Activated CD8-positive, alpha-beta memory T cell treated with anti-CD3 and anti-CD28 coated beads for 1 hour (primary cell): ENCODE measurements at places on chromosomes 3 and 15.

DNA sequence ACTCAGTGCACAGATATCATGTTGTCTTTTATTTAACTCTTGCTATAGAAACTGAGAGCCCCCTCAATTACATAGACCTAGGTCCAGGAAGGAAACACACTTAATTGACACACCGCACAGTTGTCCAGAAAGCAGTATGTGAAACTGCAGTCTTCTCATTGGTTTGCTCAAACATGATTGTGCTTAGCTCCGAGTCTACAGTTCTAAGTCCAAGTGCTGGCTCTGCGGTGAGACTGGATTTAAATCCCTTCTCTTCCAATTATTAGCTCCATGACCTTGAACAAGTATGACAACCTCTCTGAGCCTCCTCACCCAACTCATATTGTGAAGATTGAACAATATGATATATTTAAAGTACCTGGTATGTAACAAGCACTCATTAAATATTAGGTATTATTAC, 19.0 kb upstream of the AHSG start:
- DNase-seq, result no peak

DNA sequence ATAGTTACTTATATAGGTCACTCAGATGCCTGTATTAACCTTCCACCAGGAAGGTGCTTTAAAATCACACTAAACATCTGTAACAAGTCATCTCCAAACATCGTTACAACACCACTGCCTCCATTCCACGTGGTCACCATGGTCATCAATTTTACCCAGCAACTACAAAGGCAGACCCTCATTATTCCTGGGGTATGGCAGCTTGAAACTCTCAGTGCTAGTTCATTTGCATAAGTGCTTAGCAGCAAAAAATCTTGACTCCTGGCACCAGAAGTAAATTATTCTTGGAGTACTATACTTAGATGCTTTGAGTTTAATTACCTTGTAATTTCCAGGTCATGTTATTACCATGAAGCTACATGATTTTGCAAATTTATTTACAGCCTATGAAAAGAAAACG, 250.6 kb downstream of the KBTBD8 start:
- no peak for DNase-seq

DNA sequence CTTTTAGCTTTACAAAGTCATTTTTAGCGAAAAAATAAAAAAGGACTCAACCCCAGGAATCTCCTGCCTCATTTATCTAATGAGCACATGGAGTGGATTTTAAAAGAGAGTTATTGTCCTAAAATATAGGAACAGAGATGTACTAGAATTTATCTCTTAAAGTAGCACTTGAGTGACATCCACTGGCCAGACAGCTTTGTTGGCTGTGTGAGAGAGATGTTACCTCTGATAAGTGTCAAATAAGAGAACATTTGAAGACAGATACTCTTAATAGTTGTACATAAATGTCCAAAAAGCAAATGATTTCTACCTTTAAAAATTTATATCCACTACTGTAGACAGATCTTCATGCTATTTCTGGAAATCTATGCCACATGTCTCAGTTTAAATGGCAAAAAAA, 12.3 kb upstream of the MFSD1 start:
- DNase-seq, result no peak

DNA sequence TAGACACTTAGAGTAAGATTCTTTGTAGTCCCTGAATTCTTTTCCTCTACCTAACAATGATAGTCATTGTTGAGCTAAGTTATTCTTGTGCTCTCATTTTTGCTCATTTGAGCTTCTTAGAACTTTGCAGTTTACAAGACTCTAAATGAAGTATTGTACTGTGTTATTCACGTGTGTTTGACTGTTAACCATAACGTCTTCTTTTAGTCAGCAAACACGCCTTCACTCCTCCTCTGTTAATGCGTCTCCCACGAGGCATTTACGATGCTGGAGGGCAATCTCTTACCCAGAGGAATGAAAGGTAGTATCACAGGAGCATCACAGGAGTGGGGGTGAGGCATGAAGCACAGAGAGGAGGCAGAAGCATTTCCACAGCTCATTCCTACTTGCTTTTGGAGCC, 14.8 kb upstream of the P2RY14 start:
- no peak for DNase-seq

GRCh38 chr15:69697916-69698315, 245.3 kb downstream of the RPLP1 start:
- DNase-seq, result no peak

- no peak for DNase-seq
These were observed 331.0 kb upstream of the RGMA start for GRCh38 chr15:93420050-93420452.

GRCh38 chr3:47323431-47324277, 40.9 kb downstream of the KLHL18 start:
- no peak for DNase-seq

DNA sequence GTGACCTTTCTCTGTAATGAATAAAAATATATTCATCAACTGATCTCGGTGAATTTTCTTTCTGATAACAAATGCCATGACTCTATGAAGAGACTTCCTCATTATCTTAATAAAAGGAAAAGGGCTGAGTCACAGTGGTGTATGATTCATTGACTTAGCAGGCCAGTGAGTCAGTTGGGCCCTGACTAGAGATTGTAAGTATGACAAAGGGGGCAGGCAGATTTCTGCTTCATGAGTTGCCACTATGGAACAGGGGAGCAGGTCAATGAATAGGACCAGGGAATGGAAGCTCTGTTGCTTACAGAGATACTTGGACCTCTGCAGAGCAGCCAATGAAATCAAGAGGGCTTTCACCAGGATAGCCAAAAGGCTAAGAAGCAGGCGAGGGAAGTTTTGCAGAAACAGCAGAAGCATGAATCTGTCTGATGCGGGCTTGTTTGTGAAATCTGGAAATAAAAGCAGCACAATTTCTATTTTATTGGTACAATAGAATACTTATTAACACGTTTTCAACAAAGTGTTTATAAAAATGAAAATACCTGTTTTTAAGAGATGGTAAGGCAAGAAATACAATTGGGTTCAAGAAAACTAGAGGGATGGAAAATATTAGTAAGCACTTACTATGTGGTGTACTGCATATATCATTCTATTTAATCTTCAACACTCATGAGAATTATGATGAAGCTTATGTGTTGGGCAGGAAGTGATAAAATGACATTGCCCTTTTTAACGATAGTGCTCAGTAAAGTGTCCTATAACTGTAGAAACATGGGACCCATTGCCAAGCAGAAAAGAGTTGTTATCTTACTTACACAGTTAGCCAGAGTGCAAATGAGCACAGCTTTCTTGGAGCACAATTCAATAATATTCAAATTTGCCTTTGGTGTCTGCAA, 169.8 kb upstream of the MYRIP start:
- DNase-seq, result no peak

GRCh38 chr3:138082992-138083386, 32.4 kb downstream of the DZIP1L start:
- no peak for DNase-seq

GRCh38 chr3:81955878-81956277, 194.4 kb upstream of the GBE1 start:
- DNase-seq, result no peak

DNA sequence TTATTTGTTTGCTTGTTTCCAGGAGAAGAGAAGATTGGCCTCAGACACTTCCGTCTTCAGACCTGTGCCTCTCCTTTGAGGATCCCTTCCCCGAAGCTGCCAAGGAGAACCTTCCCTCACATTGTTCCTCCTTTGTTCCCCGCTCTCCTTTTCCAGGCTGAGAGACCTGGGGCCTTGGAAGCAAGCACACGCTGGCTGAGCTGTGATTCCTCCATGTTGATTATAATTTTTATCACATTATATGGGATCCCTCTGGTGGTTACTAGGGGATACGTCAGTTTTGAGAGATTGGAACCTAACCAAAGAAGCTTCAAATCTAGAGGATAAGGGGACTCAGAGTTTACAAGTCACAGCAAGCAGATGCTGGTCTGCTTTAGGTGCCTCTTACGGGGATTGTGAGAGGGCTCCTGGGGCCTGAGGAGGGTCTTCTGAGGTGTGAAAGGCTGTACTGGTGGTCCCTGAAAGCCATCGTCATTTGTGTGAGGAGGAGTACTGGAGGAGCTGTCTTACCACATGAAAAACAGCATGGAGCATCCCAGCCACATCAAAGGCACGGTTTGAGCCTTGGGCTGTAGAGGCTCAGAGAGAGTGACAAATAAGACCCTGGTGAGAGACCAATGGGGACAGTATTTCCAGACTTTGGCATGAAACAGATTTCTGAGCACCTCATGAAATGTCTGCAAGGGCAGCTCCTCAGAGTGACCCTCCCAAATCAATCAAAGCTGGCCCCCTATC, 760.1 kb upstream of the CFAP20DC start:
- DNase-seq, result no peak

DNA sequence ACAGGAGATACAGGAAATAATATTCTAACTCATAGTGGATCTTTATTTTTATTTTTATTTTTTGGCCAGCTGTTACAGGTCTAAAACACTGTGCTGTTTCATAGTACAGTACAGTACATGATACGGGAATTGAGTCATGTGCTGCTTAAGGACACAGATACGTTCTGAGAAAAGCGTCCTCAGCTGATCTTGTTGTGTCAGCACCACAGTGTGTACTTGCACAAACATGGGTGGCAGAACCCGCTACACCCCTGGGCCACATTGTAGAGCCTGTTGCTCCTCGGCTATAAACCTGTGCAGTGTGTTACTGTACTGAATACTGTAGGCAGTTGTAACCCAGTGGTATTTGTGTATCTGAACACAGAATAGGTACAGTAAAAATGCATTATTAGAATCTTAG, 183.4 kb downstream of the OR4M2 start:
- DNase-seq, result no peak

DNA sequence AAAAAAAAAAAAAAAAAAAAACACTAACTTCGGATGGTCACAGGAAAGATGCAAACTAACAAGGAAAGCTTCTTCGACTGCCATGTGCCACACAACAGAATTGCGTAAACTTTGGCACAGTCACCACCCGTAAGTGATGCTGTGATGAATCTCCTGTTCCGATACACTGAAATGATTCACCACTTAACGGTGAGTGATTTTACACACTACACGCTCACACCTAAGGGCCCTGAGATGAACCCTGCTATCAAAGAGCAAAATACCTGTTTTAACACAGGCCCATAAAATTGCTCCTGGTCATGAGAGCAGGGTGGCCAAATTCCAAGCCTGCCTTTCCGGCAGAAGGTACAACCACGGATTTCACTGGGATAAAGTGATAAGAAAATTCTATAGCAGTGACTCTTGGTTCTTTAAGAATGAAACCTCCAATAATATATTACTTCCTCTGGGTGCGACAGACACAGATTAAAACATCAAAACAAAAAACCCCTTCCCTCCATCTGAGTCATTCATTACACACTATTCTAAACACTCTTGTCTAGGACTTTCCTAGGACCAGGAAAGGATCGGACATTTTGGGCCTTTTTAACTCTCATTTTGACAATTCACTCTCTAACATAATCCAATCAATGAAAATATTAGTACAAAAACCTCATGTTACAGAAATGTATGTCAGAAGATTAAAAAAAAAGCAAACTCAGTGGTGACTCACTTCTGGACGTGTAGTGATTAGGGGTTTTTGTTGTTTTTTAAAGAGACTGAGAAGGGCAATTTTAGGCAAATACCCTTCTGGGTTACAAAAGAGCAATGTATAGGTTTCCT, 28.3 kb downstream of the LRIG1 start:
- DNase-seq, result no peak

- DNase-seq, result no peak
These were observed 988.4 kb downstream of the EPHA3 start for GRCh38 chr3:90095811-90096210.

- no peak for DNase-seq
These were observed 17.7 kb downstream of the EIF2A start for GRCh38 chr3:150564243-150564642.
